Fibroblast of gingiva (primary cell): ENCODE measurements at places on chromosomes 5 and 9.

- DNase-seq: peak; percentile 22
Measured at GRCh38 chr9:126411225-126411947, 84.8 kb downstream of the MVB12B start.

DNA sequence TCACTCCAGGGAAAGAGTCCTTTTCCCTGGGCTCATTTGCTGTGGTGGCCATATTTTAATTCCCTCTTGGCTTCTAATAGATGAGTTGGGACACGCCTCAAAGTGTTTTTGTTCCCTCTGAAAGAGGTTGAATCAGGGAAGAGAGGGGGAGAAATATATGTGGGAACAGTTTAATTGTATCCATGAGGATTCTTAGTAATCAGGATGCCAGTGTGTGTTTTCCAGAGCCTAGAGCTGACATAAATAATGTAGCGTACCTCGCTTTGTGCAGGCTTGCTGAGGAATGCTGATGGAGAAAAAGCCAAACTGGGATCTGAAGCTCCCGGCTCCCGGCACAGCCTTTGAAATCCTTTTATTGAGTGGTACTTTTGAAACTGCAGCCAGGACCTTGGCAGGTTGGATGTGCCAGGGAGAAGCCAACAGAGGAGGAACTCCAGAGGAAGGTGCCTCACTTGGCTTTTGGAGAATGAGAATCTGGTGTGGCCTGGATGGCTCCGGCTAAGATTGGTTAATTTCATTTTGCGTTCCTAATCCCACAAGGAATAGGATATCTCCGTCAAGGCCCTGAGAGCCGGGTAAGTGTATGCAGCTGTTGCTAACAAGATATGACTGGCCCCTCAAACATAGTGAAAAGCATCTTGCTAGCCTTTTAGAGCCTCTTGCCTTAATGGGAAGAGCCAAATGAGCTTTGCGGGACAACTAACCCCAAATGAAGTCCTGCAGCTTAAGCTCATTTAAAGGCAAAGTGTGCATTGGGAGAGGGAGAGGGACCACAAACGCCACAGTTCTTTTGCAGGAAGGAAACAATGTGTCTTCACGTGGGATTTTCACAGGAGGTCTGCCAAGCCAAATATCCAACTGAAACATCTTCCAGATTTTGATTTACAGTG is 471.1 kb upstream of the WWC1 start:
- DNase-seq: no peak

GRCh38 chr9:79581388-79581787 is 9.6 kb downstream of the TLE4 start:
- no peak for DNase-seq

- peak; percentile 82 for DNase-seq
Measured at GRCh38 chr9:128191406-128192046, at the start of gene CIZ1. Gene CIZ1, minus strand, starts transcription at chr9:128191572. Its CDS starts 715 bp downstream, at chr9:128190857.

GRCh38 chr5:171826132-171826531 is 40.5 kb downstream of the SMIM23 start:
- no peak for DNase-seq
